Bone marrow (tissue), 2 donors: ENCODE measurements at places on chromosomes 13 and 19.

DNA sequence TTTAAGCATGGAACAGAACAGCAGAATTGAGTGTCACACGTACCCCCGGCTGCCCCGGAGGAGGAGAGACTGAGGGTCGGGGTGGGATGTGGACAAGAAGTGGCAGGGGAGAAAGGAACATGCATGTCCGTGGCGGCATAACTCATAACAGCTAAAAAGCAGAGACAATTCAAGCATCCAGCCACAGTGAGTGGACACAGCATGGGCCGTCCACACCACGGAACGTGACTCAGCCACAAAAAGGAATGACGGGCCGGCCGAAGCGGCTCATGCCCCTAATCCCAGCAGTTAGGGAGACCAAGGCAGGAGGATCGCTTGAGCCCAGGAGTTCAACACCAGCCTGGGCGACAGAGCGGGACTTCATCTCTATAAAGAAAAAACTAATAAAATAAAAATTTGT lies 7.6 kb downstream of the DOHH start:
- no peak for DNase-seq

GRCh38 chr13:31236211-31236786 lies 36.5 kb downstream of the B3GLCT start:
- DNase-seq = peak; percentile 6

DNA sequence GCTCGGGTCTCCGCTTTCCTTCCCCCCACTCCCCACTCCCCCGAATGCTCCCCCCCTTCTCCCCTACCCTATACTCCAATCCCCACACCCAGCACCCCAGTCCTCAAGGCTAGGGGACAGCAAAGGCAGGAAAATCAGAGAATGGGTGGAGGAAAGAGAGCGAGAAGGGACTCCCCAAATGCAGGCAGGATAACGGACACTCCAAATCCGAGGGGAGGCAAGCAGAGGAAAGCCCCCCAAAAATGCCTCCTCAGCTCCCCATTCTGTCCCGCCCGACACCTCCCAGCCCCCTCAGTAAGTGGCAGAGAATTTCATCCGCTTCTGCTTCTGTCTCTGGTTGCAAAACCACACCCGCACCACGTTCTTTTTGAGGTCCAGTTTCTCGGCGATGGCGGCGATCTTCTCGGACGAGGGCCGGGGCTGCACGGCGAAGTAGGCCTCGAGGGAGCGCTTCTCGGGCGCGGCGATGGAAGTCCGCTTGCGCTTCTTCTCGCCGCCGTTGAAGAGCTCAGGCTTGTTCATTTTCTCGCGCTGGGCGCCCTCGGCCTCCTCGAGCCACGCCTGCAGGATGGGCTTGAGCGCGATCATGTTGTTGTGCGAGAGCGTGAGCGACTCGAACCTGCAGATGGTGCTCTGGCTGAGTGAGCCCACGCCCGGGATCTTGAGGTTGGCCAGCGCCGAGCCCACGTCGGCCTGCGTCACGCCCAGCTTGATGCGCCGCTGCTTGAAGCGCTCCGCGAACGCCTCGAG lies 2.1 kb downstream of the POU4F1 start:
- DNase-seq = no peak

DNA sequence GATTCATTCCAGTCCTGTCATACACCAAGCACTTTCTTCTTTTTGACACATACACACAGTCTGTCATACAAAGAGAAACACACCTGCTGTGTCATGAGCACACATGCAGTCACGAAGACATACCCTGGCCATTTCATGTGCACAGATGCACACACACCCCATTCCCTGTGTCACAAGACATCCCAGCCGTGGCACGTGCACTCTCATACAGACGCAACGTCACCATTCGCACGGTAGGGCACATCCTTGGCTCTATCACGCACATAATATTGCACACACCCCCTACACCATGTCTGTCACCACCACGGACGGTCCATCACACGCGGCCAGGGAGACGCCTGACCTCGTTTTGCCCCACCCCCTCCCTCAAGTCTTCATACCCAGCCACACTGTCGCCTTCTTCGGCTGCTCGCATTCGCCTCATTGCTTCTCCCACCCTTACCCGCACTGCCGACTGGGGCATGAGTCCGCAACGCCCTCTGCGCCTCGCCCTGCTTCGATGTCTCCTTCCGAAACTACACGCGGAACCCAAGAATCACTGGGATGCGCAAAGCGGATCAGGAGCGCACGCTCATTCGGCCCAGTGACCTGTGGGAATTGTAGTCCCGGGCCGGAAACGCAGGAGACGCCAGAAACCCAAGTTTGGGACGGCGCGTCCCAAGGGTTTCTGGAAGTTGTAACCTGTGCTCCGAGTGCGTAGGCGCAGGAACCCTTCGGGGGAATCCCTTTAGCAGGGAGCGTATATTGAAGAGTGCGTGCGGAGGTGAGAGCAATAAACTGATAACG lies 6.8 kb upstream of the ZNF283 start:
- no peak for DNase-seq

DNA sequence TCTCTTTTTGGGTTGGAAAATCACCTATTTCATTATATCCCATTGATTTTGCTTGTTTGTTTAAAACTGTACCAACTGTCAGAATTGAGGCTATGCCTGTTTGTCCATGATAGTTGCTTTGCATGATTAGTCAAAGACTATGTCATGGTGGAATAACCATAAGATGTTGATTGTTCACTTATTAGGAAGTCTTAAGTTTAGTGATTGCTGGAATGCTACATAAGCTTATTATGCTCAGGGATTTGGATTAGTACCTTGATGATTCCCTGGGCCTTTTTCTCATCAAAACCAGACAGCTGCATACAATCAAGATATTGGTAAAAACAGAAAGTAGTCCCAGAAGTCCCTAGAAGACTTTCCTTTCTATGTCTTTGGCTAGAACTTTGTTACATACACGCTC lies 954.7 kb downstream of the PCDH9 start:
- no peak for DNase-seq

GRCh38 chr13:38849315-38849714 lies 141.3 kb downstream of the STOML3 start:
- DNase-seq = no peak

DNA sequence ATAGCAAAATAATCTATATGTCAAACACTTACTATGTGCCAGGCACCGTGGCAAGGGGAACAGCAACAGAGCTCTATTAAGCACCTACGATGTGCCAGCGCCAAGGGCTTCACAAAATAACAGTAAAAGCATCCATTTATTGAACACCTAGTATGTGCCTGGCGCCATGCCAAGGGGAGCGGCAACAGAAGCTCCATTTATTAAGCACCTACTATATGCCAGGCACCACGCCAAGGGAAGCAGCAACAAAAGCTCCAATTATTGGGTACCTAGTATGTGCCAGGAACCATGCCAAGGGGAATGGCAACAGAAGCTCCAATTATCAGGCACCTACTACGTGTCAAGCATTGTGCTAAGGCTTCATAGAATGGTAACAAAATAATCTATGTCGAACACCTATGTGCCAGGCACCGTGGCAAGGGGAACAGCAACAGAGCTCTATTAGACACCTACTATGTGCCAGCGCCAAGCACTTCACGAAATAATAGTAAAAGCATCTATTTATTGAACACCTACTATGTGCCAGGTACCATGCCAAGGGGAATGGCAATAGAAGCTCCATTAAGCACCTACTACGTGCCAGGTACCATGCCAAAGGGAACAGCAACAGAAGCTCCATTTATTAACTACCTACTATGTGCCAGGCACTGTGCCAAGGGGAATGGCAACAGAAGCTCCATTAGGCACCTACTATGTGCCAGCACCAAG lies 107.7 kb downstream of the PTPRS start:
- no peak for DNase-seq
